ENCODE measurements at places on chromosomes 7 and 10.

DNA sequence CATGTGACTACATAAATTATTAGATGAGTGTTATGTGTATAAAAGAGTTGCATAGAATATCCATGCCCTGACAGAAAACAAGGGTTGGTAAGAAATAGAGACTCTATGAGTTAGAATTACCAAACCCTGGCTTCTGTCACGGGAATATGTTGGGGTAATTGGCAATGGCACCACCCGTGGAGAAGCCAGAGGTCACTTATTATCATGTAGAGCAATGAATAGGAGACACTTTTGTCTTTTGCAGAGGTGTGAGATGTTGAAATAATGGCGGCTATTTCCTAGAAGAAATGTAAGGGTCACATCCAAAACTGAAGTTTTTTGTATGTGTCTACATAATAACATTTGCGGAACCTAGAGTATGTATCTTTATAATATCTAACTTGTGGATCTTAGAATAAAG lies 35.3 kb downstream of the ABCB5 start:
- no peak for DNase-seq

GRCh38 chr7:27899601-27900000 lies 159.6 kb downstream of the TAX1BP1 start:
- no peak for DNase-seq

GRCh38 chr10:93288679-93289634 lies 193.2 kb downstream of the MYOF start:
- peak; percentile 84 for DNase-seq

DNA sequence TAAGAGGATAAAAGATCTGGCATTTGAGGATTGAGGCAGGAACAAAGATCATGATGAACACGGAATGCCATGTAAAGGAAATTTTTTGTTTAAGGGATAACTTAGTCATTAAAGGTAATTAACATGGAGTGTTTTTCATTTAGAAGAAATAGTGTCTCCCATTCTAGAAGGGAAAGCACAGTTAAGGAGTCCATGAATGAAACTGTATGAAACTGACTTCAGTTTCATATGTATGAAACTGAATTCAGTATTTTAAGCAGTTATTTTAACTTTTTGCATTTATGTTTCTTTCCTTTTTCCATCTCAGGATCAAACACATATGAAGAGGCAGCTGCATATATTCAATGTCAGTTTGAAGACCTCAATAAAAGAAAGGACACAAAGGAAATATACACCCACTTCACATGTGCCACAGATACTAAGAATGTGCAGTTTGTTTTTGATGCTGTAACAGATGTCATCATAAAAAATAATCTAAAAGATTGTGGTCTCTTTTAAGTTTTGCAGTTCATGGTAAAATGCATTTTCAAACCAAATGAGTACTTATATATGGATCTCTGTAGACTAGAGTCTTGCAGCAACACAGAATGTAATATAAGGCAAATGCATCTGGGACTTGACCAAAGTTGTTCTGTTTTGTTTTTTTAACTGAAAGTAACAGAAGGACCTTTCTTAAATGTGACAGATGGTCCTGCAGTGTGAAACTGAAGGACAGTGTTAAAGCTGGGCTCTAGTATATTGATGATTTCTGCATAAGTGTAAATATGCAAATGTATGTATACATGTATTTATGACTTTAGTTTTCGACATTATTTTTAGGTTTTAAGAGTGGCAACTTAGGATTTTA lies 82.6 kb downstream of the GNAI1 start:
- DNase-seq = no peak

GRCh38 chr10:131065673-131066305 lies 245.7 kb downstream of the TCERG1L start:
- DNase-seq = no peak

- no peak for DNase-seq
Measured at GRCh38 chr10:43127442-43127841, 10.8 kb upstream of the CSGALNACT2 start.

DNA sequence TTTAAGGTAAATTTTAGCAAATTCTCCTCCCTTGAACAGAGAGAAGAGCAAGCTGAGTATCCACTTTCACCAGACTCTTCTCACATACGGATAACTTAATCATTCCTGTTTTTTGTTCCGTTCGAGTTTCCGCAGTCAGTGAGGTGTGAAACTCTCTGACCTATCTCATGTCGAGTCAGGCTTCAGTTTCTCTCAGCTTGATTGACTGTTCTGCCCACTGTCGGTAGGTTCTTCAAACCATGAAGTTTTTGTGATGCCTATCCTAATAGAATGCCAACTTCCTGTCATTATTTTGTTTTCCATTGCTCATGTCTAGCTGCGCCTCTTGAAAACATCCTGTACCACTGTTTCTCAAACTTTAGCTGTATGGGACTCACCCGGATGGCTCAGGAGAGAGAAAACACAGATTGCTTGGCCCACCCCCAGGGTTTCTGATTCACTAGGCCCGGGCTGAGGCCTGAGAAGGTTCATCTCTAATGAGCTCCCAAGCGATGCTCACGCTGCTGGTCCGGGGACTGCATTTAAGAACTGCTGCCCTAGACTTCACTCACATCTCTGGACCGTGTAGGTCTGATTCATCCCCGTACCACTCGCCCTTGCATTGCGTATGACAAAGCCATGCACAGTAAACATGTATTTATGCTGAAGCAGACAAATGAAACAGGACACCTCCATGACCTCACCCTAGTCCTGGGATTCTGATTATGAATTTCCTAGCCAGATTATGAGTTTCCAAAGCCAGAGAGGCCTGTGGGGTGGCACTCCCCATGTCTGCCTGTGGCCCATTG lies 208.4 kb upstream of the AGK start:
- no peak for DNase-seq

DNA sequence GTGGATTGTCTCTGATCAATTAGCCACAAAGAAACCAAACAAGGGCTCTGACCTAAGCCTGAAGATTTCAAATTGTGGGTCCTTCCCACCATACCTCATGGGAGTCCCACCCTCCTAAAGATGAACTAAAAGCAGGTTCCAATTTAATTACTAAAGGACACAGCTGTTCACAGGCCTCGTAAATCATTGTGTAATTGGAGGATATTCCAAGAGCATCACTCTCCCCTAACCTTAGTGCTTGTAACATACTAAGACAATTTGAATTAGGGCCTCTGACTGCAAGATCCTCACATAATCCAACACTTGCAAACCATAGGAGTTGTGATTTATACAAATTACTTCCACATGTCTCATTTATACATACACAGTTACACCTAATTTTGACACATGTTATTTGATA lies 44.4 kb downstream of the FOXI2 start:
- DNase-seq = no peak

GRCh38 chr7:47373871-47374451 lies 207.9 kb downstream of the TNS3 start:
- no peak for DNase-seq

GRCh38 chr10:113960617-113961181 lies 83.0 kb upstream of the ADRB1 start:
- no peak for DNase-seq

- no peak for DNase-seq
Measured at GRCh38 chr7:28389504-28390395, 22.6 kb upstream of the CREB5 start.

- no peak for DNase-seq
Measured at GRCh38 chr7:114959931-114960330, 38.0 kb downstream of the MDFIC start.

DNA sequence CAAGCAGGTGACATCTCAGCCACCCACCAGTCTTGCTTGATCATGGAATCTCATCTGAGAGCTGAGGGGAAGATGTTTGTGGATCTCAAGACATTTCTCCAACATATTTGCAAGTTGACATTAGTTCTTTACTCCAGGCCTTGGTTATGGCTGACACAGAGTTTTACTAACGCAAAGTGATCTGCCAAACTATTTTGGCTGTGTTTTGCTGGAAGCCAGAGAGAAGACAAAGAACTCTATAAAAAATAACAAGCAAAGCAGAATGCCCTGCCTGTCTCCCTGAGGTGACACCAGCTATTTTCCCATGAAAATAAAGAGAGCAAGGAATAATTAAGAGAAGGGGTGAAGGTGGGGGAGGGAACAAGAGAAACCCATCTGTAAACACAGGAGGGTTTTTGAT lies 286.4 kb downstream of the WDR11 start:
- DNase-seq = no peak

- DNase-seq = no peak
Measured at GRCh38 chr10:55212051-55212450, 411.0 kb upstream of the PCDH15 start.

DNA sequence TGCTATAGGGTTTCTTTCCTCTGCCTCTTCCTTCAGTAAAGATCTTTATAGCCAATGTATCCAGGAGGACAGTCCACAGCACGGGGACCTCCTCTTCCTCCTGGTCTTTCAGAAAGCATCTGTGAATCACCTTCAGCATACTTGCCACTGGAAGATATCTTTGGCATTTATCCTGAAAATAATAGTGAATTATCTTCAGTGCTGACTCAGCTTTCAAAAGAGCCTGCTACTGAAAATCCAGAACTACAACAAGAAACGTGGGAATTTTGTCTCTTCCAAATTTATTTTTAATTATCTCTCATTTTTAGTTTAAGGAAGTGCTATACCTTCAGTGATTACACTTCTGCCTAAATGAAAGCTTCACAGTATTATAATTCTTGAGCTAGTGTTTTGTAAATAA lies 7.6 kb upstream of the UNC5B start:
- DNase-seq = no peak

DNA sequence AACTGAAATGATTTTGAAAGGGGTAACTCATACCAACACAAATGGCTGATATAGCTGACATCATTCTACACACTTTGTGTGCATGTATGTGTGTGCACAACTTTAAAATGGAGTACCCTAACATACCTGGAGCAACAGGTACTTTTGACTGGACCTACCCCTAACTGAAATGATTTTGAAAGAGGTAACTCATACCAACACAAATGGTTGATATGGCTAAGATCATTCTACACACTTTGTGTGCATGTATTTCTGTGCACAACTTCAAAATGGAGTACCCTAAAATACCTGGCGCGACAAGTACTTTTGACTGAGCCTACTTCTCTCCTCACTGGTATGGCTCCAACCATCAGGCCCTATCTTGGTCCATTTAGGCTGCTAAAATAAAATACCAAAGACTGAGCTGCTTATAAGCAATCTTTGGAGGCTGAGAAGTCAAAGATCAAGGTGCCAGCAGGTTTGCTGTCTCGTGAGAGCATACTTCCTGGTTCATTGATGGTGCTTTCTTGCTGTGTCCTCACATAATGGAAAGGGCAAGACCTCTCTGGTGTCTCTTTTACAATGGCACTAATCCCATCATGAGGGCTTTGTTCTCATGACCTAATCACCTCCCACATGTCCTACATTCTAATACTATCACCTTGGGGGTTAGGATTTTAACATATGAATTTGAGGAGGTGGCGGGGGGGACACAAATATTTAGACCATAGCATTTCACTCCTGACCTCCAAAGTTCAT lies 173.3 kb downstream of the CFTR start:
- DNase-seq = no peak
